ENCODE measurements at places on chromosomes 4 and X.
A peak's percentile ranks its signal among the peaks of the same experiment; 100 is the strongest.

DNA sequence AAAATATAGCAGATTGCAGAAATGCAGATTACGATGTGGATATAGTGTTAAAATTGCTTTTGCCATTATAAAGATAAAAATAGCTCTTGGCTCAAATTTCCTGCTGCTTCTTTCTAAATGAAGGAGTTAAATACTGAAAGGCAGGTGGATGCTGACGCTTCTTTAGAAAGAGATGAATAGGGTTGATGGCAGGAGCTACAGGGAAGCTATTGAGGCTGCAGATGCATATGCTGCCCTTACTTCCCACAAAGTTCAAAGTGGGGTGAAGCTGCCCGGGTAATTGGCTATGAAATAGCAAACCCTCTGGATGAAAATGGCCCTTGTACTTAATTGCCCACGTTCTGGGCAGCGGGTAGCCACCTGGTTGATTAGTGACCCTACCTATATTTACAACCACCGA is 379.5 kb downstream of the ZIC3 start:
- DNase-seq, result no peak

GRCh38 chr4:94508806-94509205 is 57.1 kb downstream of the PDLIM5 start:
- DNase-seq, result no peak

- peak; percentile 68 for DNase-seq
These were observed 548 bp downstream of the TLR1 start for GRCh38 chr4:38803833-38804653.

DNA sequence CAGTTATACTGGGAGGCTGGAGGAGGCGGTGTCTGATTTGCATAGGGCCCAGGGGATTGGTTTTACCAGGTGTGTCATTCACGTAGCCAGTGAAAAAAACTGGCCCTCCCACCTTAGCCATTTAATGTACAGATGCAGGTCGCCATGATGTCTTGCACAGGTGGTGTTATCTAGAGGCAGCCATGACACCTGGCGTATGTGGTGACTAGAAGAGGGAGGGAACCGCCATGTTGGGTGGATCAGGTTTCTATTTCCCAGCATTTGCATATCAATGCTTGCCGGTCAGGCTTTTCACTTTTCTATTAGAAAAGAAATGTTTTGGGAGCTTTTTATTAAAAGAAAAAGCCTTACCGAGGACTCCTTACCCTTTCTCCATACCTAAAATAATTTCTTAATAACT is 523.4 kb downstream of the ADGRL3 start:
- DNase-seq, result no peak

DNA sequence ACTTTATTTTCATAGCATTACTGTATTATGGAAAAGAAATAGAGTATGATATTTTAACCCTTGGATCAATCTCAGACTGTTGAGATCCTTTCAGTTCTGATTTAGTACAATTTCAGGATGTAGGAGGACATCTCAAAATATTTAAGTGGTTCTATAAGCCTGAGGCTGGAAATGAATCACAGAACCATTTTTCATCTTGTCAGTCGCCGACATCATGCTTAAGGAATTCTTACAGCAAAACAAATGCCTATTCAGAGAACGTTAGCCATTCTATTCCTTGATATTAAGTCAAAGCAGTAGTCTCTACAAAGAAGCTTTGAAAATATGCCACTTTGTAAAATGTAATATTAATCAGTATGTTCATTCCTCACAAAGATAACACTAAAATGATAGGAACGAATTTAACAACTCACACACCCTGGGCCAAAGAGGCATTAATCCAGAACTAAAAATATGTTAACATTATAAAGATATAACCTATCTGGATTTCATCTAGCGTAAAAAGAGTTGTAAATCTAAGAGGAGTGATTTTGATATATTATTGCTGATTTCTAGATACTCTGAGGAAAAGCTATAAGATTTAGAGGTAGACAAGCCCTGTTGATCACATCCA is 152.0 kb downstream of the GASK1B start:
- peak; percentile 29 for DNase-seq

- no peak for DNase-seq
These were observed 67.9 kb upstream of the SLC4A4 start for GRCh38 chr4:71270901-71271300.

- DNase-seq, result no peak
These were observed 392.5 kb downstream of the C4orf33 start for GRCh38 chr4:129488427-129488826.

Measured in suppressor macrophage treated with lipopolysaccharide for 4 hours (primary cell).